ENCODE measurements at places on chromosomes 2 and 18. TPM values are rescaled to one million over a fixed set of nuclear protein-coding genes. Genes with fewer than 3 reads are reported as not detected.

WDR43 gene
- 33.5 TPM for total RNA-seq

FBXO15 gene
- 5.4 TPM for total RNA-seq

CYP27A1 gene
- total RNA-seq = 9.0 TPM

GALNT5 gene
- 0.15 TPM for total RNA-seq

SP5 gene
- 9.3 TPM for total RNA-seq

DNA sequence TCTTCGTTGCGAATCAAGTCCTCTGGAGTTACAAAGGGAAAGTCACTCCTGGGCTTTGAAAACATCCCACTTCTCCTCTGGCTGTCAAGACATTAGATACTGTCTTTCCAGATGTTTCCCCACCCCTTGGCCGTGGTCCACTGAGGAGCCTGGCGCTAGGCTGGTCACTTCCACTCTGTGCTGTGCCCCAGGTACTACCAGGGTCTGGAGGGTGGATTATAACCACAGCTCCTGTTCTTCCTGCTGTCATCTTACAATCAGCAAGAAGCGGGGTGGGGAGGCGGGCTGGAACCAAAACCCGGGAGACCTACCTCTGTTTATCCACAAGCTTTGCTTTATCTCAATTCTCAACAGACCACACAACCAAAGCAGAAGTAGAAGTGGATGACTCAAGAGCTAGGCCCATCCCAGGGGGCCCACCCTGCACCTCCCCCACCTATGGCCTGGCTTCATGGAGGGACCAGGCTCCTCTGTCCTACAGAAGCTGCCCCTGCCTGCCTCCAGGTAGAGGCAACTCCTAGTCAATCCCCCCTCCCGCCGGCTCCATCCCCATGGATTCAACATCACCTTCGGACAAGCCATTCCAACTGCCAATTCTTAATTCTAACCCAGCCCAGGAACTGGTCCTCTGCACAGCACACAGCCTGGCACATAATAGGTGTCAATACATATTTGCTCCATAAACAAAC, 17.8 kb downstream of the SMAD7 start:
- H3K36me3 ChIP-seq = peaks cover 28% of the 10 kb centered on the region
- H3K27ac ChIP-seq = no peak overlapping the region
- H3K4me1 ChIP-seq = peaks cover 89% of the 10 kb centered on the region
- H3K4me3 ChIP-seq = no peak overlapping the region
- no peak for DNase-seq

GRCh38 chr2:55109219-55109891, 59.1 kb upstream of the RTN4 start:
- peaks cover 16% of the 10 kb centered on the region for H3K4me1 ChIP-seq
- no peaks in the 10 kb centered on the region for H3K36me3 ChIP-seq
- H3K4me3 ChIP-seq = no peak overlapping the region
- no peak overlapping the region for H3K27ac ChIP-seq
- DNase-seq = no peak
- H3K27me3 ChIP-seq = peaks cover 2% of the 10 kb centered on the region

GRCh38 chr2:77488141-77488540, 34.0 kb downstream of the LRRTM4 start:
- no peaks in the 10 kb centered on the region for H3K4me1 ChIP-seq
- no peak overlapping the region for H3K27ac ChIP-seq
- H3K27me3 ChIP-seq = no peaks in the 10 kb centered on the region
- no peak for DNase-seq

GRCh38 chr2:139872032-139872431, 1091.8 kb upstream of the NXPH2 start:
- H3K4me3 ChIP-seq = no peak overlapping the region
- H3K36me3 ChIP-seq = no peaks in the 10 kb centered on the region
- H3K27me3 ChIP-seq = no peaks in the 10 kb centered on the region
- no peak for DNase-seq
- no peak overlapping the region for H3K27ac ChIP-seq

- DNase-seq = no peak
- H3K4me1 ChIP-seq = no peaks in the 10 kb centered on the region
- no peak overlapping the region for H3K27ac ChIP-seq
- H3K36me3 ChIP-seq = peaks cover 31% of the 10 kb centered on the region
- peaks cover 2% of the 10 kb centered on the region for H3K27me3 ChIP-seq
Measured at GRCh38 chr18:9586814-9587213, 27.5 kb downstream of the PPP4R1 start.

- H3K4me3 ChIP-seq = peak overlapping the region; percentile 95
- no peak overlapping the region for H3K27ac ChIP-seq
- DNase-seq = no peak
- H3K4me1 ChIP-seq = peaks cover 32% of the 10 kb centered on the region
- H3K27me3 ChIP-seq = peaks cover 9% of the 10 kb centered on the region
Measured at GRCh38 chr2:159714247-159714930, 2.1 kb downstream of the MARCHF7 start.

GRCh38 chr2:43839776-43840564, 1.2 kb downstream of the ABCG8 start:
- H3K27ac ChIP-seq = peak overlapping the region; percentile 17
- no peak for DNase-seq
- no peak overlapping the region for H3K4me3 ChIP-seq
- no peaks in the 10 kb centered on the region for H3K36me3 ChIP-seq

- H3K27ac ChIP-seq = no peak overlapping the region
- H3K36me3 ChIP-seq = peaks cover 5% of the 10 kb centered on the region
- H3K4me3 ChIP-seq = no peak overlapping the region
- DNase-seq = no peak
- peaks cover 3% of the 10 kb centered on the region for H3K27me3 ChIP-seq
Measured at GRCh38 chr2:101731221-101732054, 33.9 kb downstream of the MAP4K4 start.

- H3K27ac ChIP-seq = no peak overlapping the region
- no peaks in the 10 kb centered on the region for H3K36me3 ChIP-seq
- DNase-seq = no peak
- H3K27me3 ChIP-seq = no peaks in the 10 kb centered on the region
Measured at GRCh38 chr2:64841461-64841860, 147.7 kb upstream of the SLC1A4 start.

DNA sequence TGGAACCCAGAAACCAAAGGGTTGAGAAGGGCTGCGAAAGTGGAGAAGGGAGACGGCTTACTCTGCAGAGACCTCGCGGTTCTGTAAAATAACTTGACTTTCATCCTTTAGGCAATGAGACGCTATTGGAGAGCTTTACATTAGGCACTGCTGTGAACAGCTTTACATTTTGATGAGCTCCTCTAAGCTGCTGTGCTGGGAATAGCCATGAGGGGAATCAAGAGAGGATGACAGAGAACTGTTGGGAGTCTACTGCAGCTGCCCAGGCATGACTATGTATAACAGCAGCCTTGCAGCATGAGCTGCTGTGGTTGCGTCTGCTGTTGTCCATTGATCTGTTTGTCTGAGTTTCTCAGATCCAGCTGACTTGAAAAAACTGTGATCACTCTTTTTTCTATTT, 310.8 kb upstream of the MAP2 start:
- no peak overlapping the region for H3K4me3 ChIP-seq
- H3K27me3 ChIP-seq = no peaks in the 10 kb centered on the region
- no peak overlapping the region for H3K27ac ChIP-seq

GRCh38 chr2:156657809-156658208, 221.6 kb downstream of the GPD2 start:
- DNase-seq = no peak
- no peaks in the 10 kb centered on the region for H3K4me1 ChIP-seq
- H3K27me3 ChIP-seq = no peaks in the 10 kb centered on the region
